ENCODE measurements at places on chromosomes 2 and 18.

DNA sequence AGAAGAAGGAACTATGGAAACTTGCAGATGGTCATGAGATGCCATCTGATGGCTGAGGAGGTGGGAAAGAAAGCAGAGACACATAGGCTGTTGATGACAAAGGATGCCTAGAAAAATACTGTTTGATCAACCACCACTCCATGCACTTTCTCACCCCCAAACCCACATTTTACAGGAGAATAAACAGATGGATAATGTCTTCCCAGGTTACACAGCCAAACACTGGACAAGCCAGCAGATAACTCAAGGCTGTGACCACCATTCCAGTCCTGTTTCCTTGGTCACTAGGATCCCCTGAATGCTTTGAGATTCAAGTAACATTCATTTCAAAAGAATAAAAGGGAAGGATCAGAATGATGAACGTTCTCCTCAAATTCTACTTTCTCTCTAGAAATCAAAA, 733.0 kb upstream of the SOX11 start:
- DNase-seq: no peak

DNA sequence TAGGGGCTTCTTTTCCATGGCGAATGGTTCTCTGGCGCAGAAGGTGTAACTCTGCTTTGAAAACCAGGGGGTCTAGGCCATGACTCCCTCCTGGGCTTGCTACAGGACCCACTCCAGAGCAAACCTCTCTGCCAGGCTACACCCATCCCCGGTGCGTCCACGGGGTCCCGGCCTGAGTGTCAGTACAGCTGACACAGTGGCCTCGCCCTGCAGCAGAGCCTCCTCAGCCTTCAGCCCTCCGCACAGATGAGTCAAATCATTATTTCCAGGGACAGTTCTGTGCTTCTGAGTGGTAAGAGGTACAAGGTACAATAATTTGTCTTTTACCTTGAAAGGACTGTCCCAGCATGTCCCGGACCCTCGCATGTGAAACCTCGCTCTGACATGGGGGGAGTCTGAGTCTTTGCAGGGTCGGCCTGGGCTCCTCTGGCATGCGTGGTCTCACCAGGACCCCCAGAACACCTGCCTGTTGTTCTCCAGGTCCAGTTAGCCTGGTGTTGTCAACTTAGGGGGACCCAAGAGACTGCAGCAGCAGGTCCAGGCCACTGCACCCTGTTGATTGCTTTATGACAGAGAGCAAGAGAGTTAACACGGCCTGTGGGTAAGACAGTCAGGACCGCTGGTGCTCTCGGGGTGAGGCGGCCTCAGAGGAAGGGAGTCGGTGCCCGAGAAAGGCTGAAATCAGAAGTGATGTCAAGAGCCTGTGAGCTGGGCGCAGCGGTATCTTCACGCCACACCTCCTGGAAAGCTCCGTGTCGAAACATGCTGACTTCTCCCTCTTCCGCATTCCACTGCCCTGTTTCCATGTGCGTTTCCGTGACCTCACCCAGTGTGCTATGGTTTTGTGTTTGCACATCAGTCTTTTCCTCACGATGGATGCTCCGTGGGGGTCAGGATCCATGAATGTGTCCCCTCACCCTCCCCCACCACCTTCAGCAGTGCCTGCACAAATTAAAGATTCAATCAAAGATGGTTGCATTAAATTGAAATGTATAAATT, 340.1 kb downstream of the EIPR1 start:
- no peak for DNase-seq

DNA sequence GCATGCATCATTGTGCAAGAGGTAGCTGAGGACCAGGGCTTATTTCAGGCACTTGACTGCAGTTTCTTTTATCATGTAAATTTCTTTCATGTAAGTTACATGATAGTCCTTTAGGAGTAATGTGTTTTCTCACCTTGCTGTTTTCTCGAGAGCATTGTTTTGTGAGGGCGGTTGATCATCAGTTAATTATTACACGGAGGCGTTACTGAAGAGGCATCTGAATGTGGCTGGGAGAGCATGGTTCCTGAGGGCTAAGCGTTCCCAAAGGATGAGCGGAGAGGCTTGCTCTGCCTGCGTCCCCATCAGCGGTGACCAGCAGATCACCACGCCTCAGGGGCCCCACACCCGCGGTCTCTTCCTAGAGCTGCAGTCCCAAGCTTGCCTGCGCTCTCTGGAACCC, 156.1 kb upstream of the NFATC1 start:
- no peak for DNase-seq

DNA sequence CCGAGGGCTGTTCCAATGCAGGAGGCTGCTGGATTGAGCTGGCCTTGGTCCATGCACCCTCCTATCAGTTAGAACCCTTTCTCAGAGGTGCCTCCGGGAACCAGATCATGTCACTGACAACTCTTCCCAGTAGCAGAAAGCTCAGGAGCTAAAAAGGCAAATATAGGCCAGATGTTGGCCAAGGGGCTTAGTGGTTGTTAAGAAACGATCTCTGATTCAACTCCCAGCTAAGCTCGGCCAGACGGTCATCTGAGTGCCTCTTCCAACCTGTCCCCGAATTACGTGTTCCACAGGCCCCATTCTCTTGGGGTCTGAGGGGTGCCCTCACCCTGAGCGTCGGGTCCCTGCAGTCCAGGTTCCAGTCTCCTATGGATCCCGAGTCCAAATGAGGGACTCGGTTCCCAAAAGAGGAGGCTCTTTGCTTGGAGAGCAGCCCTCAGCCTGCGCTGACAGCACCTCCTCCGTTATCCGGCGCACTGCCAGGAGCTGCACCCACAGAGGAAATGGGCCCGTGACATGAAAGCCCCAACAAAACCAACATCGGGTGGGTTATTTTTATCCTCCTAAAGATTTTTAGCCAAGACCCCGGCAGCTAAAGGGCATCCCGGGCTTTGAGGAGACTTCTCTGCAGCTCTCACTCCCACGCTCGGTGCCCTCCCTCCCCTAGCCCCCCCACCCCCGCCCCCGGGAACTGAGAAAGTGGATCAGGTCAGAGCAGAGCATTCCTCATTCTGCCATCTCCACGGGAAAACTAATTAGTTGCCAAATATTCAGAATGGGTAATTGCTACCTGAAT, 106.6 kb upstream of the ID2 start:
- DNase-seq: no peak

- peak; percentile 62 for DNase-seq
These were observed 11.2 kb upstream of the NEMP2 start for GRCh38 chr2:190545555-190546385.

DNA sequence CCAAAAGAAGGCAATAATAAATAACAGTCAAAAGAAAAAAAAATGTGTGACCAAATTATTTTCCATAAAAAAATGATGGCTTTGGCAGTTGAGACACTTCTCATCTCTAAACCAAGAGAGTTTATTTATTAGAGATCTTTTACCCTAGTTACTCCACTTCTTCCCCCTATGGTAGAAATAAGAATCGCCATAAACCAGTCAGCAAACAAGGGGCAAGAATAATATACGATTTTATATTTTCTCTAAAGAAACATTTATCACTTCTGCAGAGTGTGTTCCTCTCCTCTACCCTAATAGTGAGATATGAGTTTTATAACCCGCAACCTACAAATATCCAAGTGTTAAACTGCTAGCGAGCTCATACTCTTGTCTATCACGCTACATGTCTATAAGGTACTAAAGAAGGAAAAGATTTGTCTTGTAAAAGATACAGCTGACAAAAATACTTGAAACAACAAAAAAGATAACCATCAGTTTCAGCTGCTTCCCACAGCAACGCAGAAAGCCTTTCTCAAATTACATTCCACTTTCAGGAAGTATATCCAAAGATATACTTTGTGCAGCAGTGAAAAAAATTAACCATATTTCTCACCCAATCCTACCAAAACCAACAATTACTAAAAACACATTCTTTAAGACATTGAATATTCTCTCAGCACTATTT, 2.3 kb downstream of the RNF103 start:
- DNase-seq: peak; percentile 53

DNA sequence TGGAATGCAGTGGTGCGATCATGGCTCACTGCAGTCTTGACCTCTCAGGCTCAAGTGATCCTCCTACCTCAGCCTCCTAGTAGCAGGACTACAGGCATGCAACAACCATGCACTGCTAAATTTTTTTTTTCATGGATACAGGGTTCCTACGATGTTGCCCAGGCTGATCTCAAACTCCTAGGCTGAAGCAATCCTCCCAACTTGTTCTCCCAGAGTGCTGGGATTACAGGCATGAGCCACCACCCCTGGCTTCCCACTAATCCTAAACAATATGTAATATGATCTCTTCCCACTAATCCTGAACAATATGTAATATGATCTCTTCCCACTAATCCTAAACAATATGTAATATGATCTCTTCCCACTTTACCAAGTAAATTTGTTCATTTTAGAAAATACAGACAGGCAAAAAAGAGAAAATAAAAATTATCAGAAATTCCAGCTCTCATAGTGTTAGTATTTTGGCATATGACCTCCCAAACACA, 33.7 kb upstream of the C18orf32 start:
- peak; percentile 29 for DNase-seq

DNA sequence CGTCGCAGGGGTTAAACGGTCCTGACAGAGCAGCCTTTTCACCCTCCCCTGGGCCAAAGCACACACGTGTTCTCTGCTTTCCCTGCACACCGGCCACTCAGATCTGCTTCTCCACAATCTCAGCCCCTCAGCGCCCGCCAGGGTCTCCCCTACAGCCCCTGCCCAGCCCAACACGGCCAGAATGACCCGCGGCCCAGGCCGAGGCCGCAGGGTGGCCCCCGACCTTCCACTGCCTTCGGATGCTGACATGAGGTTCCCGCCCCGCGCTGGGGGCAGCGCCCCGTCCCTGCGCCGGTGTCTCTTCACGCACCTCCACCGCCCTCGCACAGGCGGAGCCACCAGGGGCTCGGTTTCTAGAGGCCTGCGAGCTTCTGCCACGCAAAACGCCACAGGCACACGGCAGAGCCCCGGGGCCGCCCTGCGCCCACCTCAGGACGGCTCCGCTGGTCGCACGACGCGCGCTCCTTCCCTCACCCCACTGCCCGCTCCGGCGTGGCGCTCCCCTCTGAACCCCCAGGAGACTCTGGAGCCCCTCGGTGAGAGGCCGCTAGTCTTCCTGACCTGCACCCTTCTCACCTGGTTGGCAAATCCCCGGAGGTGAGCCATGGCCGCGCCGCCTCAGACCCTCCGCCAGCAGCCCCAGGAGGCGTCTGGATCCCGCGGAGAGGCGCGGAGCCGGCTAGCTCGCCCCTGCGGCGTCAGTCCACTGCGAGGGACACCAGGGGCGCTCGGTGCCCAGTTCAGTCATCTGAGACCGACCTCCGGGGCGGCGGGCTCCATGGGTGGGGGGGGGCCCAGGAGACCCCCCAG, 749 bp downstream of the STK25 start:
- DNase-seq: peak; percentile 45

GRCh38 chr2:108614659-108615058, 80.4 kb downstream of the LIMS1 start:
- no peak for DNase-seq

DNA sequence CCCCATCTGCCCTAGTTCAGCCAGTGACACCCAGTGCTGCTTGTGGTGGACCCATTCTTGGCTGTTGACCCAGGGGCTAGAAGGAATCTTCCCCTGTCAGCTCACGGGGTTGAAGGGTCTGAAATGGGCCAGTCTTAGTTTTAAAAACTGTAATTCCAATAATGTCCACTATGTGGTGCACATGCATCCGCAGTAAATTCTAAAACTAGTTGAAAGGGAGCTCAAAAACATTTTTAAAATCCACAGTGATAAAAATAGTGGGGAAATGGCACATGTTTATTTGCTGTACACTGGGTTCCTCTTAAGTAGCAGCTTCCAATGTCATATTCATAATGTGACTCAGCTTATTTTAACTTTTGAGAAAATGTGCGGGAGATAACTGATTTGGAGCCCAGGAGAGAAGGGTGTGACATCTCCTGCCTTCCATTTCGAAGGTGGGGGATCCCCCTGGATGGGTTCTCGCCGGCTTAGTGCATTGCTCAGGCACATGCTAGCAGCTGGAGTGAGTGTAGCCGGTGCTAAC, 32.8 kb downstream of the GRHL1 start:
- peak; percentile 39 for DNase-seq

GRCh38 chr2:148298196-148298595, 277.3 kb downstream of the MBD5 start:
- no peak for DNase-seq

GRCh38 chr2:219056896-219057708, 3.6 kb downstream of the IHH start:
- no peak for DNase-seq

- DNase-seq: peak; percentile 94
These were observed 208.0 kb upstream of the FBXO11 start for GRCh38 chr2:48114256-48114655.

GRCh38 chr18:72539901-72540300, 4.2 kb downstream of the CBLN2 start:
- no peak for DNase-seq

DNA sequence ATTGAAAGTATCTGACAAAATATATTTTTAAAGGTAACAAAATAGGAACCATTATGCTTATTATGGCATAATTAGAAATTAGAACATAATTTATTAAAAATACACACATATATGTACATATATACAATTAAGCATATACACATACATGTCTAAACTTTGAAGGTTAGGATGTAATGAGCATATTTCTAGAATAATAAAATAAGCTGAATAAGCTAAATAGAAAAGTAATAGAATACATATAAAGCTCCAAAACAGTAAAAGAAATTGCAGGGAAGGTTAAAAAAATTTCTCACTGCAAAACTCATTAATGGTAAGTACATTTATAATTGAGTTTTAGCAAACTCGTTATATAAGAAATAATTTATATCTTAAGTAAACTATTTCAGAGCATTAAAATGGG, 1561.5 kb upstream of the ZEB2 start:
- DNase-seq: no peak

DNA sequence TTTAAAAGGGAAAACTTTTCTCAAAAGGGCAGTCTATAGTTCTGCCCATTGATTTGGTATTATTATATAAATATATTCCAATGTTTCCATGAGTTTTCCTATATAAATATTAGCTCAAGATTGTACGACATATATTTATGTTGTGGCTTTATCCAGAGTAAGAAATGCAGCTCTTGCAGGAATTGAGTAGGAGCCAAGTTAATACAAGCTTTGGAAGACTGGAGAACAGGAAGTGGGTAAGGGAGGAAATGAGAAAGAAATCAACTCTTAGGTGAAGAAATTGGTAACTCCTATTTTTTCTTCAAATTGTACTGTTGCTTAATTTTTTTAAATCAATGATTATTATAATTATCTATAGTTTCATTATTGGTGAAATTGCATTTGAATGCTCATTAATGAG, 105.4 kb upstream of the FAM117B start:
- peak; percentile 77 for DNase-seq

GRCh38 chr2:223865124-223865523, 27.7 kb upstream of the AP1S3 start:
- DNase-seq: no peak

DNA sequence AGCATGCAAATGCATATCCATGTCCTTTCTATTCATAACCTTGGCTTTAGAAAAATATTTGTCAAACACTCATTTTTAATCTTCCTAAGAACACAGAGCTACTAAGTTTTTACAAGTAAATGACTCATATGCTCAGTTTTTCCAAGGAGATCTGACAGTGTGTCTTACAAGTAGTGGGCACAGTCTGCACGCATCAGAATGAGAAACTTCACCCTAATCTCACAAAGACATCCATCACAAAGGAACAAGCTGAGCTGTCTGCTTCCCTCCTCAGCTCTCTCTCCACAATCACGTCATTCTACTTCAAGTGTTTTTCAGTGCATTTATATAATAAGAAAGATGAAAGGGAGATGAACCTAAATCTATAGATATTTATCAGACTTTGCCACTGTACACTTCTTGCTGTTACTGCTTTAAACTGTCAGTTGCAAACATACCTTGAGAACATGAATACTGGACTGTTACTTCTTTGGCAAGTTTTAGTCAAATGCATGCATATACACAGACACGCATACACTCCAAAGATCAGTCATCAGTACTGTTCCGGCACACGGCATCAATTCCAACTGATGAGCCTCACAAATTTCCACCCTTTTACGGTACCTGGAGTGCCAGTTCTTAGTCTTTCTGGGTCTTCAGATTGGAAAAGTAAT, 75.7 kb downstream of the RBMS1 start:
- peak; percentile 90 for DNase-seq

Measured in iris pigment epithelial cell (primary cell).